ENCODE measurements at places on chromosomes 4 and X.

- H3K27ac ChIP-seq, result no peak overlapping the region
- DNase-seq, result no peak
- H3K4me3 ChIP-seq, result no peak overlapping the region
- H3K36me3 ChIP-seq, result no peaks in the 10 kb centered on the region
- no peaks in the 10 kb centered on the region for H3K4me1 ChIP-seq
Measured at GRCh38 chr4:48939785-48940184, 33.2 kb upstream of the OCIAD2 start.

GRCh38 chr4:67020438-67020797 lies 524.9 kb downstream of the CENPC start:
- no peak overlapping the region for H3K27ac ChIP-seq
- H3K4me1 ChIP-seq, result no peaks in the 10 kb centered on the region
- no peak overlapping the region for H3K4me3 ChIP-seq
- no peaks in the 10 kb centered on the region for H3K36me3 ChIP-seq
- no peak for DNase-seq

DNA sequence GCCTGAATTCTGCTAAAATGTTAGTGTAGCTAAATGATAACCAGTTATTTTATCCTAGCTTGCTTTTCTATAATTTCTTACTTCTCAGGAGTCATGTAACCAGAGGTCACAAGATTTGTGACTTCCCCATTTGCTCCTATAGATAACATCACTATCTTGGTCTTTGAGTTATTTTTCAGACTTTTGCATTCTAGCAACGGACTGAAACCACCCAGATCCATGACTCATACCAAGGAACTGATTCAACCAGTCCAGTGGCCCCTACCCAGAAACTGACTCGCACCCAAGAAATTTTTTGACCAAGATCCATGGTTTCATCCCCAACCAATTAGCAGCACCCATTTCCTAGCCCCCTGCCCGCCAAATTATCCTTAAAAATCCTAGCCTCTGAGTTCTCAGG lies 50.0 kb downstream of the IQCM start:
- no peak overlapping the region for H3K4me3 ChIP-seq
- H3K27me3 ChIP-seq, result no peaks in the 10 kb centered on the region
- no peaks in the 10 kb centered on the region for H3K36me3 ChIP-seq
- H3K27ac ChIP-seq, result no peak overlapping the region

- H3K4me1 ChIP-seq, result peaks cover 18% of the 10 kb centered on the region
- peak; percentile 44 for DNase-seq
- no peaks in the 10 kb centered on the region for H3K27me3 ChIP-seq
- H3K27ac ChIP-seq, result peak overlapping the region; percentile 73
- H3K4me3 ChIP-seq, result no peak overlapping the region
- peaks cover 11% of the 10 kb centered on the region for H3K36me3 ChIP-seq
Measured at GRCh38 chr4:24850674-24851073, 55.3 kb downstream of the SOD3 start.

- H3K4me3 ChIP-seq, result no peak overlapping the region
- no peaks in the 10 kb centered on the region for H3K36me3 ChIP-seq
- H3K27ac ChIP-seq, result no peak overlapping the region
- H3K4me1 ChIP-seq, result no peaks in the 10 kb centered on the region
- H3K27me3 ChIP-seq, result no peaks in the 10 kb centered on the region
Measured at GRCh38 chr4:156976147-156976546, 4.5 kb upstream of the PDGFC start.

DNA sequence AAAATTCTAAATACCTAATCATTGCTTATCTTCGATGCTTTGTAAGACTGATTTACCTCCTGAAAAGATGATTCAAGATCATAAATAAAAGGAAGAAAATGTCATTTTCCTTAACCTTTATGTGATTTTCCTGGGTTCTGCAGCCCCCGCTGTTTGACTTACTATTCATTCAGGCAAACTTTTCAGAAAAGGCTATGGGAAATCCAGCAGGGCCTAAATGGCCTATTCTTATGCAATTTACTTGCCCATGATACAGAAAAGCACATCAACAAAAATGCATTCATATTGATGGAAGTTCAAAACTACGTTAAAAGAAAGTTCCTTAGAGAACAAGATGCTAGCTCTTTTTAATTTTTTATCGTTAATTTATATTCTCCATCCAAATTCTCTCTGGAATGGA lies 51.2 kb downstream of the TMEM144 start:
- H3K27me3 ChIP-seq, result no peaks in the 10 kb centered on the region
- no peak overlapping the region for H3K27ac ChIP-seq
- H3K4me3 ChIP-seq, result no peak overlapping the region
- DNase-seq, result no peak
- H3K36me3 ChIP-seq, result no peaks in the 10 kb centered on the region
- no peaks in the 10 kb centered on the region for H3K4me1 ChIP-seq

- no peak overlapping the region for H3K27ac ChIP-seq
- no peaks in the 10 kb centered on the region for H3K4me1 ChIP-seq
- no peak overlapping the region for H3K4me3 ChIP-seq
- DNase-seq, result no peak
- H3K36me3 ChIP-seq, result no peaks in the 10 kb centered on the region
- H3K27me3 ChIP-seq, result no peaks in the 10 kb centered on the region
Measured at GRCh38 chrX:12910423-12911121, 4.2 kb downstream of the TLR8 start.

GRCh38 chr4:4271912-4272311 lies 18.0 kb downstream of the LYAR start:
- H3K27ac ChIP-seq, result no peak overlapping the region
- H3K4me3 ChIP-seq, result no peak overlapping the region
- H3K4me1 ChIP-seq, result no peaks in the 10 kb centered on the region
